ENCODE measurements at places on chromosomes 7 and 10. TPM values are rescaled to one million over a fixed set of nuclear protein-coding genes. Genes with fewer than 3 reads are reported as not detected.
A peak's percentile ranks its signal among the peaks of the same experiment; 100 is the strongest.

RASSF4 gene
- polyA plus RNA-seq = 0.84 TPM

GRCh38 chr7:23247046-23247602 lies 549 bp downstream of the GPNMB start:
- H3K4me3 ChIP-seq = no peak overlapping the region
- no peaks in the 10 kb centered on the region for H3K36me3 ChIP-seq
- no peak for DNase-seq
- no peaks in the 10 kb centered on the region for H3K27me3 ChIP-seq

NPC1L1 gene
- not detected for polyA plus RNA-seq

AKR1C2 gene
- not detected for polyA plus RNA-seq

DNA sequence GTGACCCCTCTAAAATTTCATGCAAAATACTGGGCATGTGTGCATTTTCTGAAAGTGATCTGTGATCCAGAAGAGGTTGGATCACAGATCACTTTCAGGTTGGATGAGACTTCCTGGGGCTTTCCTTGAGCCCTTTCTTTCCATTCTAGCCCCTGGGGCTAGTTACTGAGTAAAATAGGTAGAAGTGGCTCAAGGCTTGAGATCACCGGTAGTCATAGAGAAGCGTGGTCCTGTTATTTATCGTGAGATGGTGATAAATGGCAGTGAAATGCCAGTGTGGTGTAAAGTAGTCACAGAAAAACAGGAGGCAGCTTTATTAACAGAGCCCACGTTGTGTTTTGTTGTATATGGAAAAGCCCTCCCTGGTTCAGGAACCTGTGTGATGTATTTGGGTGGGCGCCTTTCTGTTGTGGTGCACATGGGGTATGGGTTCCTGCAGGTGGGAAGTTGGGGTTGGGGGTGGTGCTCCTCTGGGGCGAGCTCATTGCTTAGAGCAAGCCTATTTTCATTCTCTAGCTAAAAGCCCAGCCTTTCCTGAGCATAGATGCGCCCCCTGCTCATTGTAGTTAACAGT lies 34.0 kb upstream of the SH2D4B start:
- H3K36me3 ChIP-seq = peaks cover 3% of the 10 kb centered on the region
- no peak overlapping the region for H3K4me3 ChIP-seq
- H3K4me1 ChIP-seq = peaks cover 75% of the 10 kb centered on the region

AEBP1 gene
- polyA plus RNA-seq = 13.5 TPM

HOXA13 gene
- not detected for polyA plus RNA-seq

DNA sequence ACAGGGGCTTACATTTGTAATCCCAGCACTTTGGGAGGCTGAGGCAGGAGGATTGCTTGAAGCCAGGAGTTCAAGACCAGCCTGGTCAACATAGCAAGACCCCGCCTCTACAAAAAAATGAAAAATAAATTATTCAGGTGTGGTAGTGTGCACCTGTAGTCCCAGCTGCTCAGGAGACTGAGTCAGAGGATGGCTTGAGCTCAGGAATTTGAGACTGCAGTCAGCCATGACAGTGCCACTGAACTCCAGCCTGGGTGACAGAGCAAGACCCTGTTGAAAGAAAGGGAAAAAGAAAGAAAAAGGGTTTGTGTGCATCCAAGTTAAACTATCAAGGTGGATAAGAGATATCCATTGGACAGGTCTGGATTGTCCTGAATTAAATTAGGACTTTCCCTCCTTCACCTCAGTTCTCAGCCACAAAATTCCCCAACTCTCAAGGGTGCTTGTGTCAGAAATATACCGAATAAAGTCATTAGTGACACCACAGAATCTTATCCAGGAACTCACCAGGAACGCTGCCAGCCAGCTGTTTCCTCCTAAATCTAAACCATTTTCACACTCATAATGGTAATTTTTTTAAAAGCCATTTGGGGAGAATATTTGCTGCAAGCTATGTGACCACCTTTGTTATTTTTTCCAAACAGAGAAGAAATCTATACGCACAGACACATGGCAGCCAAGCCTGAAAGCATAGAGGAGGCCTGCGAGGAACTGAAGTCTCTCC lies 12.0 kb downstream of the AFAP1L2 start:
- H3K27me3 ChIP-seq = no peaks in the 10 kb centered on the region
- H3K27ac ChIP-seq = no peak overlapping the region
- H3K4me3 ChIP-seq = no peak overlapping the region
- no peak for DNase-seq
- H3K4me1 ChIP-seq = no peaks in the 10 kb centered on the region

ATAD1 gene
- polyA plus RNA-seq = 38.4 TPM

DNA sequence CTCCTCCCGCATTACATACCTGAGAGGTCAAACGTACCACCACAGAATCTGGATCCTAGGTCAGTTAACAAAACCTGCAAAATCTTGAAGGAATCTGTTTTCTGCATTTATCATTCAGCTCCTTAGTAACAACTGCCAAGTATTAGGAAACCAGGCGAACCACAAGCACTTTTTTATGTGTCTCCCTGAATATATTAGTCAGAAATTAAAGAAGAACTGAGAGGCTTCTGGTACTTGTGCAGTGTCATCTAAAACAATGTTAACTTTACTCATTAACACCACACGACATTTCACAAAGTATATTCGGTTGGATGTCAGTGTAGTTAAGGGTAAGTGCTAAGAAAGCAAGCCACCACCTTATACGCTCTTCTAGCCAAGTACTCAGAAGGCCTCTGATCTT lies 2.5 kb downstream of the CCDC6 start:
- no peak overlapping the region for H3K27ac ChIP-seq
- peaks cover 27% of the 10 kb centered on the region for H3K4me1 ChIP-seq
- H3K36me3 ChIP-seq = no peaks in the 10 kb centered on the region

DNA sequence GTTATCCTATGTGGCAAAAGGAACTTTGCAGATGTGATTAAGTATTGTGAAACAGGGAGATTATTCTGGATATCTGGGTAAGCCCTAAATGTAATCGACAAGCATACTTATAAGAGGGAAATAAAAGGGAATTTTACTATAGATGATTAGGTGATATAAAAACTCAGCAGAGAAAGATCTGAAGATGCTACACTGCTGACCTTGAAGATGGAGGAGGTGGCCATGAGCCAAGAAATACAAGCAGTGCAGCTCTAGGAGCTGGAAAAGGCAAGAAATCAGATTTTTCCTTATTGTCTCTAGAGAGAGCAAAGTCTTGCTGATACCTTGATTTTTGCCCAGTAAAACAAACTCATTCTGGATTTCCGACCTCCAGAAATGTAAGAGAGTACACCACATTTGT lies 67.7 kb downstream of the BRAF start:
- no peaks in the 10 kb centered on the region for H3K36me3 ChIP-seq
- DNase-seq = no peak
- no peaks in the 10 kb centered on the region for H3K4me1 ChIP-seq
- no peak overlapping the region for H3K27ac ChIP-seq

GRCh38 chr10:73731588-73732375 lies 12.4 kb upstream of the SEC24C start:
- no peak for DNase-seq
- no peak overlapping the region for H3K4me3 ChIP-seq
- peak overlapping the region; percentile 82 for H3K27ac ChIP-seq
- peaks cover 10% of the 10 kb centered on the region for H3K4me1 ChIP-seq
- peaks cover 30% of the 10 kb centered on the region for H3K36me3 ChIP-seq
- no peaks in the 10 kb centered on the region for H3K27me3 ChIP-seq

IRF5 gene
- polyA plus RNA-seq = 0.95 TPM

HOGA1 gene
- polyA plus RNA-seq = not detected

- no peaks in the 10 kb centered on the region for H3K27me3 ChIP-seq
- H3K4me3 ChIP-seq = no peak overlapping the region
- no peak overlapping the region for H3K27ac ChIP-seq
- no peak for DNase-seq
- no peaks in the 10 kb centered on the region for H3K36me3 ChIP-seq
These were observed 83.9 kb downstream of the CADPS2 start for GRCh38 chr7:122802301-122802751.

- no peaks in the 10 kb centered on the region for H3K4me1 ChIP-seq
- no peak overlapping the region for H3K4me3 ChIP-seq
- H3K27me3 ChIP-seq = no peaks in the 10 kb centered on the region
- no peak for DNase-seq
- H3K27ac ChIP-seq = no peak overlapping the region
These were observed 237.0 kb downstream of the SDK1 start for GRCh38 chr7:3538041-3538440.

DNA sequence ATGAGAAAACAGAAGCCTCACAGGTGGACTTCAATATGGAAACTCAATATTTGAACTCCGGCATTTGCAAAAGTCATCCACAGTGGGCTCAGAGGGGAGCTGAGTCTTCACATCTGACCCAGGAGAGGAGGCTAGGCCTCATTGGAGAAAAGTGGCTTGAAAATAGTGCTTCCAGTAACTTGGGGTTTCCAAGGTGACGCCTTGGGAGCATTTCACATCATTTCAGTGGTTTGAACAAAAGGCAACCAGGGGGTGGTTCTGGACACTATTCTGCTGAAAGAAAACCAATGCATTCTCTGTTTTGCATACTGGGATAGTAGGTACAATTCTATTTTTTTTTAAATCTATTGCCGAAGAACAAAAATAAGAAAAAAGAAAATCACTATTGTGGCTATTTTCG lies 599.2 kb upstream of the POM121L12 start:
- H3K27me3 ChIP-seq = no peaks in the 10 kb centered on the region
- H3K36me3 ChIP-seq = no peaks in the 10 kb centered on the region
- H3K4me1 ChIP-seq = no peaks in the 10 kb centered on the region
- no peak overlapping the region for H3K4me3 ChIP-seq
- no peak overlapping the region for H3K27ac ChIP-seq

- no peak overlapping the region for H3K4me3 ChIP-seq
- no peaks in the 10 kb centered on the region for H3K4me1 ChIP-seq
- no peak overlapping the region for H3K27ac ChIP-seq
- H3K27me3 ChIP-seq = no peaks in the 10 kb centered on the region
These were observed 286.5 kb upstream of the LRRTM3 start for GRCh38 chr10:66639371-66639770.

GRCh38 chr7:40162516-40162915 lies 27.7 kb downstream of the SUGCT start:
- no peak overlapping the region for H3K4me3 ChIP-seq
- H3K27me3 ChIP-seq = no peaks in the 10 kb centered on the region
- no peak overlapping the region for H3K27ac ChIP-seq
- no peaks in the 10 kb centered on the region for H3K4me1 ChIP-seq

OGDHL gene
- not detected for polyA plus RNA-seq

GRCh38 chr10:79065091-79065551 lies 3.6 kb upstream of the ZMIZ1 start:
- no peak for DNase-seq
- H3K27me3 ChIP-seq = no peaks in the 10 kb centered on the region
- H3K4me1 ChIP-seq = peaks cover 28% of the 10 kb centered on the region
- H3K4me3 ChIP-seq = no peak overlapping the region

- H3K36me3 ChIP-seq = no peaks in the 10 kb centered on the region
- H3K4me3 ChIP-seq = no peak overlapping the region
- no peak for DNase-seq
- H3K27ac ChIP-seq = no peak overlapping the region
These were observed 114.8 kb upstream of the LANCL2 start for GRCh38 chr7:55250313-55250712.

DNA sequence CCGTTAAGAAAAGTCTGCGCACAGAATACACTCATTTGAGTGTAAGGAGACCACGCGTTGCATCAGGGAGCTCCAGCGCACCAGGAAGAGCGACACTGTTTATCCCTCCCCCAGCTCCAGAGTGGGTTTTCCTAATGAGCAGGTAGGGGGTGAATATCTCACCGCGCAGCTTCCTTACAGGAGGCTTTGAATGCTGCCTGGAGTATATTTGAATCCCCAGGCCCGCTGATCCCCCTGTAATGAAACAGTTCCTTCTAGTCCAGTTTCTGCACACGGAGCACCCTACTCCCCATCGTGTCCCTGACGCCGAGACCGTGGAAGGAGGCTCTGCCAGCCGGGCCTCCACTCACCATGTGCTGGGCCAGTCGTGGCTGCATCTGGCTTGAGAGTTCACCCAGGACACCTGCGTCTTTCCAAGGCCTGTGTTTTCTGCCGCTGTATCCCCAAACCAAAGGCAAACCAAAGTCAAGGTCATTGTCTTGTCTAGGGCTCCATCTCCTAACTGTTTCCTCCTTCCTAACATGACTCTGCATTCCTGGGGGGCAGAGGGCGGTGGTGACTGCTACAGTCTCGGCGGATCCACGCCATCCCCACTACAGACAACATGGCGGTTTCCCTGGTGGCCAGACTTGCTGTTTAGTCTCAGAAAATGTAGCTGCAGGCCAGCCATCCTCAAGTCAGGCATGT lies 167.8 kb downstream of the USP6NL start:
- H3K4me1 ChIP-seq = no peaks in the 10 kb centered on the region
- no peaks in the 10 kb centered on the region for H3K27me3 ChIP-seq
- H3K4me3 ChIP-seq = no peak overlapping the region
- H3K27ac ChIP-seq = no peak overlapping the region

MALSU1 gene
- 83.5 TPM for polyA plus RNA-seq

All from naive thymus-derived CD4-positive, alpha-beta T cell (primary cell).